ENCODE measurements at places on chromosomes 5 and 9.
A peak's percentile ranks its signal among the peaks of the same experiment; 100 is the strongest.

DNA sequence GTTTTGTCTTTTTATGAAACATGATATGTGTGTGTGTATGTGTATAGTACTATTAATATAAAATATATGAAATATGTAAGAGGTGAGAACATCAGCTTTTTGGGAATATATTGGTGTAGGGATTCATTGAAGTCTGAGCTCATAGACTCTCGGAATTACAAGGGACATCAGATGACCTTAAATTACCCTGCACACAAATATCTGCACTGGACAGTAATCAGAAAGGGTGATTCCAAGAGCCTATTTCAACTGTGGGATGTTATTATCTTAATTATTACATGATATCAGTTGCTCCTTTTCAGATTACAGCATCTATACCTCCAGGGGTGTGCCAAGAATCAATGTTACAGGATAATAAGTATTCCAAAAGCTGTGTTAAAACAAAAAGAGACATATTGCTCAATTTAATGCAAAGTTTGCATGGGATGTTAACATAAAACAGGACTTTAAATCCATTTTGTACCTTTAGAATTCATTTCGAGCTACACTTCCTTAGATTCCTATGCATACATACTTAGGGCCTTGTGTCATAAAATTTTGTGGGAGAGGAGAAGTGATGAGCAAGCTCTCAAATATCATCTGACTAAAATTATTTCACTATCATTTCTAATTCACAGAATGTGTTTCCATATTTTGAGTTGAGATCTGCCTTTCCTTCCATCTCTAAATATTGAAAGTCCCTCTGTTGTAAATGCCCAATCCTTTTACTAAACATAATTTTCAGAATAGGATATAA lies 365.2 kb downstream of the BRINP1 start:
- DNase-seq, result no peak

DNA sequence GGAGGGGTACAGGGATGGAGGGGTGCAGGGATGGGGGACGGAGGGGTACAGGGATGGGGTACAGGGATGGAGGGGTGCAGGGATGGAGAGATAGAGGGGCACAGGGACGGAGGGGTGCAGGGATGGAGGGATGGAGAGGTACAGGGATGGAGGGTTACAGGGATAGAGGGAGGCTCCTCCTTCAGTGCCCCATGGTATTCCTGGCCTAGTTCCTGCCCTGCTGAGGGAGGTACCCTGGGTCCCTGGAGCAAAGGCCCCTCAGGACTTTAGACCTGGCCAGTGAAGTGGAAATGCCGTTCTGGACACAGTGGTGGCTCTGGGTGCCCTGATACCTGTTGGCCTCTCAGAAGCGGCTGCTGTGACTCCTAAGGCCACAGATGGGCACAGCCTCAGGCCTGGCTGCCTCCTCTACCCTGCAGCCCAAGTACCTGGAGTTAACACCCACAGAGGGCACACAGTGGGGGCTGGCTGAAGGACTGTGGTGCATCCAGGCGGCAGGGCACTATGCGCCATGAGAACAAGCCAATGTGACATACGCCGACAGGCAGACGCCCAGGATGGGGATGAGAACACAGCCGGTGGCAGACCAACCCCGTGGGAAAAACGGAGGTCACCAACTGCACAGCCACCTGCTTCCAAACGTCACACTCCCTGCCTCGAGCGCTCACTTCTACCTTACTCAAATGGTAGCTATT lies 8.4 kb downstream of the PTGES2 start:
- no peak for DNase-seq

GRCh38 chr9:28050046-28050445 lies 476.8 kb upstream of the C9orf72 start:
- DNase-seq, result no peak

GRCh38 chr5:97420646-97421045 lies 237.6 kb upstream of the RIOK2 start:
- DNase-seq, result no peak

- DNase-seq, result no peak
Measured at GRCh38 chr9:81116340-81117137, 572.8 kb downstream of the TLE1 start.

DNA sequence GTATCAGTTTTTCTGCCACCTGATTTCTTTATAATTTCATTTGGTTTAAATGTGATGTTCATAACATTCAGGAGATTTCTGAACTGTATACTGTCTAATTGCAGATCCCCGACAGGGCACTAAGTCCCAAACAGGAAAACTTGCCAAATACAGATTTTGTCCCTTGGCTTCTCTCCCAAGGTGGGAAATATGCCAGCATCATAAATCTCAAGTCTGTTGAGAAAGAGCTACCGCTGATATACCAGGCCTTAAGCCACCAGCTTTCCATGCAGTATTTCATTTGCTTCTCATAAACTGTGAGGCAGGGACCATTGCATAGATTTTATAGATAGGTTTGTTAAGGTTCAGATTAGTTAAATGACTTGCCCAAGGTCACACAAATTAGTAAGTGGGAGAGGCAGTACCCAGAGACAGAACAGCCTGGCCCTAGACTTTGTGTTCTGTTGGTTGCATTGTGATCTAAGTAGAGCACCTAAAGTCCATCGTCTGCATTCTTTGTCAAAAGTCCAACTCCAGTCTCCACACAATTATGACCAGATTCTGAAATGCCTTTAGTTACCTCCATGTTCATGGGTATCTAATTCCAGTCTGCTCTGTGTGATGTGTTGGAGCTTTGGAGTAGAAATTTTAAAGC lies 16.2 kb downstream of the GPR21 start:
- DNase-seq, result no peak

DNA sequence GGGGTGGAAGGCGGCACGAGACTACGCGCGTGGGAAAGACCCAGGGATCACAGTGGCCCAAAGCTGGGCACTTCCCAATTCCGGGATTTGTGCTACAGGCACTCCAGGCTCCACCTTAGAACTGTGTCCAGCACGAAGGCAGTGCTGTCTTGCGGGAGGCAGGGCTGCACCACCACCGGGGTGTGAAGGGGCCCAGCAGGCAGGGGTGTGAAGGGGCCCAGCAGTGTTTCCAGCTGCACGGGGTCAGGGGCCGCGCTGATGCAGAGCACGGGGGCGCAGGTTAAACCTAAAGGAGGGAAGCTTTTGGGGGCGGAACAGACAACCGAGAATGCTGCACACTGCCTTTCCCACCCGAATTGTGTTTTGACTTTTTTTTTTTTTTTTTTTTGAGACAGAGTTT lies 1.1 kb upstream of the PDCD6 start:
- DNase-seq, result no peak

DNA sequence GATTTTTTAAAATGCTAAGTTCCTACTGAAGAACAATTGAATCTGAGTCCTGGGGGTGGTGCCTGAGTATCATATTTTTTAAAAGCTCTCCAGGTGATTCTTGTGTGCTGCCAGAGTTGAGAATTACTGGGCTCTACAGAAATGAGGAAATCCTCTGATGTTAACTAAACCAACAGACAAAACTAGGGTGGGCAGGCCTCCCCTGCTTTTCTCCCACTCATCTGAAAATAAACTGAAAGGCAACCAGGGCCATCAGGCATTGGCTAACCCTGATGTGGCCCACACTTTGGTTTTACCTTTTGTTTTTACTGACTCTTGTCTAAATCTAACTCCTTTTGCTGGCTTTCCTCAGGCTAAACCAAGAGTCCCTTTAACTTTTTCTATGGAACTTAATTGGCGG lies 13.3 kb upstream of the CTNNA1 start:
- DNase-seq, result no peak

DNA sequence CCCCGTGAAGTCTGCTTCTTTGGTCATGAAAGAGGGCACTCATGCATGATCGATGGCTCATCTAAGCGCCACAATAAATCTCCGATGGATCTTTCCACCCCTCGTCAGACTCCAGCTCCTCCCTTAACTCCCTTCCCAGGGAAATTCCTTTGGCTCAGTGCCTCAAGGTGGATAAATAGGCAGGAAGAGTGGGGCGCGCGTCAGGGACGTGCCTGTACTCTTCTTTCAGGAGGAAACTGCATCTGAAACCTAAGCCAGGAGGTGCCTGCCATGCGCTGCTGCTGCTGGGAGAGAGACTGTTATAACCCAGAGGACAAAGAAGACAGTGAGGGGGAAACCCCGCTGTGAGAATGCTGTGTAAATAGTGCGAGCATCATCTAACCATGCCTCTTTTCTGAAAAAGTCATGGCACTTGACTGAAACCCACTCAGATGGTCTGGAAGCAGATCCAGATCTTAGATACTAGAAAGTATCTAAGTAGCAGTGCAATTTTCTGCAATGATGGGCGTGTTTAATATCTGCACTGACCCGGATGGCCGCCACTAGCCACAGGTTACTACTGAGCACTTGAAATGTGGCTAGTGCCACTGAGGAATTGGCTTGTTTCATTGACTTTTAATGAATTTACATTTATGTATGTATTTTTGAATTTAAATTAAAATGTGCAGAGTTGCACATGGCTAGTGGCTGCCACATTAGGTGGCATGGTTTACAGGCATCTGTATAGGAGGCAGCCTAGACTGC lies 120.3 kb upstream of the BASP1 start:
- no peak for DNase-seq

DNA sequence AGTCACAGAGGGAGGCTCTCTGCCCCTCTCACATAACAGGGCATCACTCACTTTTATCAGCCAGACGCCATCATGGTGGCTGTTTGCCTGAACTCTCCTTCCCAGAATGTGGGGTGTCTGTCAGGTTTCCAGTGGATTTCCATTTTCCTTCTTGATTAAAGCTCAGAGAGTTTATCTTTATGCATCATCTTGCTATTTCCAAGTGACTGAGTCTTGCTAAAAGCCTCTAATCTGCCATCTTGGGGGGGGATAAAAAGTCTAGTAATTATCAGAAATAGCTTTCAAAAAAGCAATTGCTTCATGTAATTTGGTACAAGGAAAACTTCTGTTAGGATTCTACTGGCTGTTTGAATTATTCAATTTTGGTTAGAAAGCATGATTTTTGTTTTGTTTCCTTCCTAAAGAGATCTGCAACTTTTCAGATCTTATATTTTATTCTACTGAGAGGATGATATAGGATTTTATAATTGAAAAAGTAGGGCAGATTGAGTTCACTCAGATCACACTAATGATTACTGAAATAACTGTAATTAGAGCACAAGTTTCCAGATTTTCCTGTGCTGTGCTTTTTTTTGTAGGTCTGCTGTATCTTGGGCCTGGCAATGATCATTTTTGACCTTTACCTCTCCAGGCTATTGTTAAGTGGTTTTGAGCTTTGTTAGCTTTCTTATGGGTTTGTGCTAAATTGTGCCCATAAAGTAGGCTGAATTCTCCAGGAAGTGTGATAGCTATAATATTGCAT lies 661.5 kb downstream of the TLE4 start:
- DNase-seq, result no peak

GRCh38 chr5:180154821-180155364 lies 54.1 kb downstream of the RASGEF1C start:
- no peak for DNase-seq

DNA sequence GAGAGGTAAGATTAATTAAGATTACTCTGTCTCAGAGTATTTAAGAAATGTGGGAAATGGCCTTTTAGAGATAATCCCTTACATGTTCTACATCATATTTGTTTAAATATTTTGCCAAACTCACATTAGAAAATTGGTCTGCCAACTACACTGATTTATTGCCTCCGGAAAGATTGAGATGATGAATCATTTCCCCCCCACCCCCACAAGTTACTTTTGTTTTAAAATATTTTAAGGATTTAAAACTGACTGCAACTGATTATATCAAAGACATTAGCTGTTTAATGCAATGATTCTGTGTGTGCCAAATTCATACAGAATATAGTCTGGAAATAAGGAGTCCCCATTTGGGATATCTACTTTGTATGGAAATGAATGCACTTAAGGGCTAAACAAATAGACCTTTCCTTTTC lies 674.4 kb downstream of the PRR16 start:
- no peak for DNase-seq

- no peak for DNase-seq
Measured at GRCh38 chr5:62707131-62707530, 128.5 kb downstream of the LRRC70 start.

DNA sequence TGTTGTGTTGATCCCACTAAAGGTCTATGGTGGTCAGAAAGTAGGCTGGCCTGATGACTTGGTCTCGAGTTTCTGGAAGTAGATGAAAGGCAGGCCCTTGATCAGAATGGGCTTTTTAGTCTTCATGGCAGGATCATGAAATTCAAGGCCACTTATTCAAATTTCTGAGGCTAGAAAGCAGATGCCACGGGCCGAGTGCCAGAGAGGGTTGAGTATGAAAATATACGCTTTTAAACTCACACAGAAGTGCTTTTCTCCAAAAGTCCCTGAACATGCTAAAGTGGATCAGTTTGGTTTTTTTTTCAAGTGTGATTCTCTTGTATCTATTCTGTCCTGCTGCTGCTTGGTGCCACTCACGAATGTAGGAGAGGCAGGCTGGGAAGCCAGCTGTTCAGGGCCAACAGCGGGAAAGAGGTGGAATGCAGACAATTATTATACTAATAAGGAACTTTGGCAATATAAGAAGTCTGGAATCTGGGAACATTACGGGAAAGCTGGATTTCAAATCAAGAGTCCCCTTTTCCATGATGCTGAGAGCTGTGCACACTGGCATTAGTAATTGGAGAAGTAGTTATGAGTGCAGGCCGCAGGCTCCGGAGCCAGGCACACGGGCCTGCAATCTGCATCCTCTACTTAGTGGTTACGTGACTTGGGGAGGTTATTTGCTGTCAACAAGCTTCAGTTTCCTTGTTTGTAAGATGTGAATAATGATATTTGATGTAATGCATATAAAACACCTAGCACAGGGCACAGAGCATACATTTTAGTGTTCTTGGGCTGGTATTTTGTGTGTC lies 95.8 kb downstream of the LMNB1 start:
- no peak for DNase-seq

GRCh38 chr9:3804103-3804502 lies 278.3 kb upstream of the RFX3 start:
- no peak for DNase-seq

GRCh38 chr5:137665678-137666460 lies 70.0 kb downstream of the KLHL3 start:
- peak; percentile 1 for DNase-seq

- DNase-seq, result no peak
Measured at GRCh38 chr5:178198706-178199105, 5.6 kb upstream of the HNRNPAB start.
